HFFc6 (cell line): ENCODE measurements at places on chromosomes 5 and 9. TPM values are rescaled to one million over a fixed set of nuclear protein-coding genes. Genes with fewer than 3 reads are reported as not detected.

Gene SCAI
- total RNA-seq = 6.3 to 7.5 TPM (median 7.1 TPM) in 3 replicates

Gene MLANA
- not detected in 3 replicates for total RNA-seq

Gene PCDHGA11
- total RNA-seq = 1.9 to 10.0 TPM (median 2.5 TPM) in 3 replicates

Gene GALNT12
- 0.11 TPM in 1 of 3 replicates, not detected in the others for total RNA-seq

Gene ANKRD31
- not detected in 2 replicates for total RNA-seq

Gene PRRX2
- total RNA-seq = 34.0 to 109 TPM (median 36.2 TPM) in 3 replicates

Gene DRD1
- not detected in 3 replicates for total RNA-seq

DNA sequence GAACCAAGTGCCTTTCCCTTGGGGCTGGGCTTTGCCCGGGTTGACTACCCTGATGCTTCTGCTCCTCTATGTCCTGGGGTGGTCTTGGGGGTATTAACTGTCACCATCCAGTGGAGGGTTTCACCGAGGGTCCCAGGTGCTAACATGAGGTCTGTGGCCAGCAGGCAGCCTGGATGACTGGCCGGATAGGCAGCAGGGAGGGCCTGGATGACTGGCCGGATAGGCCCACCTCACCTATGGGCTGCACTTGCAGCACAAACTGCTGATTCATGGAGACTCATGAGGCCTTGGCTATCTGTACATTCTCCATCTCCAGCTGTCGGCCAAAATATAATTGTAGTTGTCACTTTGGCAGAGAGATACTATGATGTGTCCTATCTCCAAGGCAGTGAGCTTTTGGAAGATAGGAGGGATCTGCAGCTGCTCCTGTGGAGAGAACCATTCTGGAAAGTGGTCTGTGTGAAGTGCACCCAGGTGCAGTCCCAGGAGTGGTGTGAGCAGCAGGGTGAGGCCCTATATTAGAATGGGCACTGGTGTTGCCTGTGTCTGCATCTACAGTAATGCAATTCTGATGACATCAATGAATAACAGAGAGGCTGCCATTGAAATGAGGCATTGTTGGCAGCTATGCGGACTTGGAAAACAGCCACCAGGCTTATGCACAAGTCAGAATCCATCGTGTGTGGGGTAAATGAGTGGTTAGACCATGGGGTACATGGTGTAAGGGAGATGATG is 26.3 kb upstream of the CDKN2AIPNL start:
- H3K36me3 ChIP-seq = no peaks in the 10 kb centered on the region
- H3K4me1 ChIP-seq = peaks cover 72% of the 10 kb centered on the region
- peak overlapping the region; percentile 98 for H3K27ac ChIP-seq
- peak; percentile 80 for DNase-seq

GRCh38 chr5:87899208-87899661 is 369.4 kb downstream of the TMEM161B start:
- H3K27me3 ChIP-seq = no peaks in the 10 kb centered on the region
- no peak overlapping the region for H3K27ac ChIP-seq
- DNase-seq = no peak
- no peaks in the 10 kb centered on the region for H3K4me1 ChIP-seq
- H3K36me3 ChIP-seq = peaks cover 5% of the 10 kb centered on the region; the same call in 1 of the 2 replicates

DNA sequence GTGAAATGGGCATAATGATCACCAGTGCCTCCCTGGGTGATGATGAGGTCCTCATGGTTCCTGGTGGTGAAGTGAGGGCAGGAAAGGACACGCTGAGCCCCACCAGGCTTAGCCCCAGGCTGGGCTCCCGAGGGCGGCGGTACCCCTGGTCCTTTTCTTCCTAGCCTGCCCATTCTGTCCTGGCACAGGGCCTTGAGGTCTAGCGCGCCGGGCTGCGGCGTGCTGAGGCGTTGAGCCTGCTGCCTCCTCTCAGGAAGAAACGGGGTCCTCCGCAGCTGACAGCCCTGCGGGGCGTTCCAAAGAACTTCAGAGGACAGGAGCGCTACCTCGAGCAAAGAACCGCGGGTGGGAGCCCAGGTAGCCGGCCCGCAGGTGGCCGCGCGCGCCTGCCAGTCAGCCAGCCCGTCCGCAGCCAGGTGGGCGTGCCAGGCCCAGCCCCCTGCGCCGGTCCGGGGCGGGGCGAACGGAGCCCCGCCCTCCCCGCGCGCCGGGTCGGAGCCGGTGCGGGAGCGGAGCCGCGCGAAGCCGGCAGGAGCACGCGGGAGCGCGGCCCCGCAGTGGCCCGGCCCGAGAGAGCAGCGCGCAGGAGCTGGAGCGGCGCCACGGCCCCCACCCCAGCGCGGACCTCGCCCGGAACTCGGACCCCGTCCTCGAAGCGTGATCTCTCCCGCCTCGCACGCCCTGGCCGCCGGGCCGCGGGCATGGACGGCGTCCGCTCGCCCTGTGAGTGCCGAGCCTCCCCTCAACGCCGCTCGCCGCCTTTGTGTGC is at the start of gene WNK2:
WNK2 (plus strand) TSS at position 477 of the 769 bp plus-strand sequence. CDS start 791 bp downstream, outside the sequence.
- peaks cover 39% of the 10 kb centered on the region for H3K27me3 ChIP-seq
- no peaks in the 10 kb centered on the region for H3K4me1 ChIP-seq
- no peak for DNase-seq
- no peak within 1 kb of the TSS for H3K4me3 ChIP-seq

- H3K27me3 ChIP-seq = peaks cover 3% of the 10 kb centered on the region; the same call in 1 of the 2 replicates
- no peak for DNase-seq
- no peak overlapping the region for H3K4me3 ChIP-seq
- H3K4me1 ChIP-seq = no peaks in the 10 kb centered on the region
- no peak overlapping the region for H3K27ac ChIP-seq
- peaks cover 16% of the 10 kb centered on the region for H3K36me3 ChIP-seq
Measured at GRCh38 chr5:643811-644271, 31.7 kb downstream of the CEP72 start.

DNA sequence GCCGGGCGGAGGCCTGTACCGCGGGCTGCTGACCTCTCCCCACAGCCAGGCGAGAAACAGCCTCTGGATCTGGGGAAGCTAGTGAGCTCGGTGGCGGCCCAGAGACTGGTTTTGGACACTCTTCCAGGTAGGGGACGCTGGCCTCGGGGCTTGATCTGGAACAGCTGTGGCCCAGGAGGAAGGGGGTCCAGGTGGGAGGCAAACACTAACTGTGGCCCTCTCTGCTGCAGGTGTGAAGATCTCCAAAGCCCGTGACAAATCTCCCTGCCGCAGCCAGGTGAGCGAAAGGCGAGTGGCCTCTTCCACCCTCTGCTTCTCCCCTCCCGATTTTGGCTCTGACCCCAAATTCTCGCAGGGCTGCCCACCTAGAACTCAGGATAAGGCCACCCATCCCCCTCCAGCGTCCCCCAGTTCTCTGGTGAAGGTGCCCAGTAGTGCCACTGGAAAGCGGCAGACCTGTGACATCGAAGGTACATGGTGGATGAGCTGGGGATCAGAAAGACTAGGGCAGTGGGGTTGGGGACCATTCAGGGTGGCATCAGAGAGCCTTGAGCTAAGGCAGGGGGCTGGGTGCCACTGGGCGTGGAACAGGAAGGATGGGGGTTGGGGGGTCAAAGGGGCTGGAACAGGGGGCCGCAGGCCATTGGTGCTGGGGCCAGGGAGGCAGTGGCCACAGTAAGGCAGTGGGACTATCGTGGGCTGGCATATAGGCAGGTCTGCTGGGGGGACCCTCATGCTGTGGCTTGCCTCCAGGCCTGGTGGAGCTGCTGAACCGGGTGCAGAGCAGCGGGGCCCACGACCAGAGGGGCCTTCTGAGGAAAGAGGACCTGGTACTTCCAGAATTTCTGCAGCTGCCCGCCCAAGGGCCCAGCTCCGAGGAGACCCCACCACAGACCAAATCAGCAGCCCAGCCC is 12.9 kb upstream of the SLC34A1 start:
- H3K36me3 ChIP-seq = no peaks in the 10 kb centered on the region; the same call in 1 of the 2 replicates
- H3K27me3 ChIP-seq = peaks cover 23% of the 10 kb centered on the region
- H3K4me1 ChIP-seq = peaks cover 18% of the 10 kb centered on the region
- no peak for DNase-seq
- H3K4me3 ChIP-seq = no peak overlapping the region
- H3K27ac ChIP-seq = no peak overlapping the region

DNA sequence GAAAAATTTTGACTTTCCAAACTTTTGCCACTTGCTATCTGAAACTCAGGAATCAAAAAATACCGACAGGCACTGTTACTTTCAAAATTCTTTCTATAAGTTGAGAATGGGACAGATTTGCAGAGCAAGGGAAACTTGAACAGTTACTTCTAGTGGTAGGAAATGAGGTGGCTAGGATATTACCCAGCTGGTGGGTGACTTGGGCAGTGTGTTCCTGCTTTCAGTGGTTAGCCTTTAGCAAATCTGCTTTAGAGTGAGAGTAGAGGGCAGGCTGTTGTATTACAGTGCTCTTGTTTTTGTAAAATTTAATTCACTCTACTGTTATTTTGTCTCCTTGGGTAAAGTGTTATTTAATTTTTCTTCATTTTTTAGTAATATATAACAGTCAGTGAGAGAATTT is 40.2 kb upstream of the ROPN1L start:
- peaks cover 16% of the 10 kb centered on the region; the same call in 1 of the 2 replicates for H3K4me1 ChIP-seq
- no peak for DNase-seq
- H3K27ac ChIP-seq = no peak overlapping the region; the same call in 1 of the 2 replicates
- H3K27me3 ChIP-seq = 0 out of 2 replicates have a peak, but pooled peaks cover 1% of the 10 kb centered on the region
- peaks cover 29% of the 10 kb centered on the region for H3K36me3 ChIP-seq

GRCh38 chr9:107557236-107557990 is 67.8 kb upstream of the KLF4 start:
- peaks cover 5% of the 10 kb centered on the region; the same call in 1 of the 2 replicates for H3K4me1 ChIP-seq
- H3K4me3 ChIP-seq = no peak overlapping the region
- H3K36me3 ChIP-seq = no peaks in the 10 kb centered on the region
- H3K27ac ChIP-seq = no peak overlapping the region
- H3K27me3 ChIP-seq = peaks cover 15% of the 10 kb centered on the region

DNA sequence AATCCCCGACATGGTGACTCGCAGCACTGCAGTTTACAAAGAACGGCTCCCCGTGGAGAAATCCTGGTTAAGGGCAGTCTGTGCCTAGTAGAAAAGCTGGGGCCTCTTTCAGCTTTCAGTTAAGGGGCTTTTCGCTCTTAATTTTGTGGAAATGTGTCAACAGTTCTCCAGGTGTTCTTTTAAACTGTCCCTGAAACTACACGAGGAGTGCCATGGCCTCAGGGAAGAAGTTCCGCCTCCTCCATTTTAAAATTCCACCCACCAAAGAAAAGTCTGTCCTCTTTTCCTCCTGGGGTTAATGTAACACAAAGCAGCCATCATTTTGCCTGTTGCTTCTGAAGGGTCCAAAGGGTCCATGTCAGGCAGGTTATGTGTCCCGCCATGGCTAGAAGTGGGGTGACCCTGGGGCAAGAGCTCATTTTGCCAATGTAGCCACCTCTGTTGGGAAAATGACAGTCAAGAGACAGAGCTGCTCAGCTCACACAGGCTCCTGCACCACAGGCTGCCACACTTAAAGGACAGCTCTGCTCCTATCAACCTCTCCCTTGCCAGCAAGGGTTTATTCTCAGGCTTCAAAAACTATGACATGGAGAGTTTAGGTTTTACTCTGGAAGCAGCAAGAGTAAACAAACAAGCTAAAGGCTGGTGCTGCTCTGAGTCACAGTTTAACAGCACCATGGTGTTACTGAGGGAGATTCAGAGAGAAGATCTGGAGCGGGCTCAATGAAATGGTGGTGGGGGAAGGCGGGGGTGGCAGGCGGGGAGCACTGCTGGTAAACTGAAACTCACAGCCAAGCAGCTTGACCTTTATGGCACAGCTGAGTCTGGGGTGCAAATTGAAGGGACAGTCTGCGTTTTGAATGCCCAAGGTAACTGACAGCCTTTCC is 3.2 kb downstream of the WHRN start:
- H3K4me3 ChIP-seq = peak overlapping the region; percentile 26
- H3K36me3 ChIP-seq = no peaks in the 10 kb centered on the region
- peaks cover 10% of the 10 kb centered on the region for H3K27me3 ChIP-seq
- H3K27ac ChIP-seq = peak overlapping the region; percentile 74; the same call in 1 of the 2 replicates
- peak; percentile 79 for DNase-seq

GRCh38 chr9:133707763-133708245 is 30.3 kb downstream of the SARDH start:
- peaks cover 13% of the 10 kb centered on the region for H3K4me1 ChIP-seq
- no peak for DNase-seq
- no peaks in the 10 kb centered on the region for H3K36me3 ChIP-seq
- no peak overlapping the region for H3K4me3 ChIP-seq
- peaks cover 15% of the 10 kb centered on the region for H3K27me3 ChIP-seq

GRCh38 chr9:130902204-130903185 is 5.9 kb upstream of the QRFP start:
- no peaks in the 10 kb centered on the region for H3K4me1 ChIP-seq
- peaks cover 22% of the 10 kb centered on the region for H3K27me3 ChIP-seq
- no peaks in the 10 kb centered on the region for H3K36me3 ChIP-seq
- H3K4me3 ChIP-seq = no peak overlapping the region
- H3K27ac ChIP-seq = no peak overlapping the region

DNA sequence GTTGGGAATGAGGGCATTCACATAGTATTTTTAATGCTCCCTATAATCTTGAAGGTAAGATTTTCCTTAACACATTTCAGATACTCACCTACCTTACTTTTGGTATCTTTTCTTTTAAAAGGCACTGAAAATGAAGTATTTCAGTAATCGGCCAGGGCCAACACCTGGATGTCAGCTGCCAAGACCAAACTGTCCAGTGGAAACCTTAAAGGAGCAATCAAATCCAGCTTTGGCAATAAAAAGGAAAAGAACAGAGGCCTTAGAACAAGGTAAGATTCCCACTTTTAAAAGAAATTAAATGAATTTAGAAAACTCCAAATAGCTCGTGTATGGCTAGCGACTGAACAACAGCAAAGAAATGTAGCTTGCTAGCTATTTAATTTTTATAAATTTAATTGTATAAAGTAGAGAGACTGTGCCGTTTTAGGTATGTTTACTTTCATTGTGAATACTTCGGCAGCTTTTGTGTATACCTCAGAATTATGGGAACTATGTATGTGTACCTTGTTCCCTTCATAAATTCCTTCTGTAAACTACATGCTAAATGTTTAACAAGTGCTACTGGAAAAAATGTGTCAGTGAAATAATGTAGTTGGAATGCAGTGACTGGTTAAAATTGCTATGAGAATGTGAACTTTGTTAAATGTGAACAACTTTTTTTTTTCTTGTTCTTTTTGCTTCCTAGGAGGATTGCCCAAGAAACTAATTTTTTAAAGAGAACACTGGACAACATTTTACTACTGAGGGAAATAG is 41.9 kb downstream of the CDK7 start:
- 0 out of 2 replicates have a peak overlapping the region, but pooled peaks have one; percentile 17 for H3K4me3 ChIP-seq
- H3K36me3 ChIP-seq = peaks cover 34% of the 10 kb centered on the region
- peaks cover 16% of the 10 kb centered on the region for H3K4me1 ChIP-seq
- DNase-seq = peak; percentile 74

GRCh38 chr5:141716468-141716867 is 34.4 kb upstream of the ARAP3 start:
- H3K4me3 ChIP-seq = no peak overlapping the region
- peaks cover 20% of the 10 kb centered on the region for H3K4me1 ChIP-seq
- H3K27ac ChIP-seq = no peak overlapping the region
- no peaks in the 10 kb centered on the region for H3K36me3 ChIP-seq
- no peak for DNase-seq

DNA sequence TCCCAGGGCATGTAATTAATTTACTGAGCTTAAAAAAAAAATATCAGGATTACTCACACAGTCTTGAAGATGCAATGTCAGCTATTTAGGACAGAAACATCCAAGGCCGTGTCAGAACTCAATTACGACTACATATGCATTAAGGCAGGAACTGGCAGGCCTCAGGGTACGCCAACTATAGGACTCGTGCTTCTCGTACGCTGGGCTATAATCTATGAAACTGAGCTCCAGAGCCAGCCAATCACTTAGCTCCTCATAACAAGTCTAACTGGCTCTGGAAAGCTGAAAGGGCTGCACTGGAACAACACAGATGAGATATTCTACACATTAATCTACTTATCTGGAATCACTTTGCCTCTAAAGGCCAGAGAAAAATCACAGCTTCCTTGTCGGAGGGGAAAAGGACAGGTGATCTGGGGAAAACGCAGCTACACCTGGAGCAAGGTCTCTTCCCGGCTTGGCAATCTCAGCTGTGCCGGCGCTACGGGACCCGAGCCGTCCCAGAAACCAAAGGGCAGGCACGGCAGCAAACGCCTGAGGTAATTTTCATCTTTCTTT is 212.0 kb downstream of the DEPDC1B start:
- H3K27me3 ChIP-seq = no peaks in the 10 kb centered on the region; the same call in 1 of the 2 replicates
- no peak for DNase-seq
- H3K4me3 ChIP-seq = peak overlapping the region; percentile 64
